ENCODE measurements at places on chromosomes 5 and 9. TPM values are rescaled to one million over a fixed set of nuclear protein-coding genes. Genes with fewer than 3 reads are reported as not detected.

GRCh38 chr5:168408561-168409305, 77.5 kb upstream of the RARS1 start:
- no peak for DNase-seq

LHX2 gene
- not detected for total RNA-seq

GRCh38 chr9:69573651-69574050, 98.5 kb downstream of the APBA1 start:
- DNase-seq, result no peak

SLC46A2 gene
- not detected for total RNA-seq

GRCh38 chr9:33186457-33187168, 19.5 kb upstream of the B4GALT1 start:
- DNase-seq, result peak; percentile 58

FBP2 gene
- total RNA-seq, result 0.95 TPM

GRCh38 chr9:83013867-83014605, 48.9 kb downstream of the RASEF start:
- no peak for DNase-seq

DNA sequence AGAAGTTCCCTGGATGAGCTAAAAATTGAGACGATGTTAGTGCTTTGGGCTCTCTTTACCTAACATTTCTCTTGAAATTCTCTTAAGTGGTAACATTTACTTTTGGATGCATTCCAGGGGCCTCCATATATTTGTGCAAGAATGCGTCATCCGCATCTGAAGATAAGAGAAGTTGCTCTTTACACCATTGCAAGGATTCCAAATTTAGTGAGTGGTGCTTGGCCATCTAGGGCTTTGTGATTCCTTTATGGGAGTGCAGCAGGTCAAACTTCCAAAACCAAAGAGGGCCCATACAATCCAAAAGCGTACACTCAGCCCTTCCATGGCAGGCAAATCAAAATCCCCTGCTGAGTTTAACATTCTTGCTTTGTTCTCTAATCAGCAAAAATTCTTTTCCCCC, 102.0 kb upstream of the DMAC1 start:
- no peak for DNase-seq

DNA sequence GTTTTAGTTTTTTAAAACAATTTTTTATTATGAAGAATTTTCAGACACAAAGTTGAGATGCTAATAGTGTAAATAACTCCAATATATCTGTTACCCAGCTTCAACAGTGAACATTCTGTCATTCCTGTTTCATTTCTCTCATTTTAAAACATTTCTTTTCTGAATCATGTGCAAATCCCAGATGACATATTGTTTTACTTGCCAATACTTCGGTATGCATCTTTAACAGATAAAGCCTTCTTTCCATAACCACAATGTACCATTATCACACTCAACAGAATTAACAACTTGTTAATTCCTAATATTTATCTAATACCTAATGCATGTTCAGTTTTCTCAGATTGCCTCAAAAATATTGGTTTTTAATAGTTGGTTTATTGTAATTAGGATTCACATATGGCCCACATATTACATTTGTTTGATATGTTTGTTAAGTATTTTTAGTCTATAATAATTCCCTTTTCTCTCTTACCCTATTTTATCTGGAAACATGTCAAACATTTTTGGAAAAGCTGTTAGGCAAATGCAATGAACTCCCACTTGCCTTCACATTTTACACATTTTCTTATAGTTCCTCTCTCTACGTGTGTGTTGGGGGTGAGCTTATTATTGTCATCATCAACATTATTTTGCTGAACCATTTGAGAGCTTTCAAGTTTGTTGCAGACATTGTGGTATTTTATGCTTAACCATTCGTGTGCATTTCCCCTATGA, 58.7 kb upstream of the ANKRD55 start:
- no peak for DNase-seq

- no peak for DNase-seq
Measured at GRCh38 chr9:10003047-10003446, 609.8 kb downstream of the PTPRD start.

SPINK4 gene
- not detected for total RNA-seq

- DNase-seq, result no peak
Measured at GRCh38 chr9:137619240-137620047, 639 bp downstream of the EHMT1 start.

- no peak for DNase-seq
Measured at GRCh38 chr9:37284636-37285035, 137.9 kb upstream of the GRHPR start.

DNA sequence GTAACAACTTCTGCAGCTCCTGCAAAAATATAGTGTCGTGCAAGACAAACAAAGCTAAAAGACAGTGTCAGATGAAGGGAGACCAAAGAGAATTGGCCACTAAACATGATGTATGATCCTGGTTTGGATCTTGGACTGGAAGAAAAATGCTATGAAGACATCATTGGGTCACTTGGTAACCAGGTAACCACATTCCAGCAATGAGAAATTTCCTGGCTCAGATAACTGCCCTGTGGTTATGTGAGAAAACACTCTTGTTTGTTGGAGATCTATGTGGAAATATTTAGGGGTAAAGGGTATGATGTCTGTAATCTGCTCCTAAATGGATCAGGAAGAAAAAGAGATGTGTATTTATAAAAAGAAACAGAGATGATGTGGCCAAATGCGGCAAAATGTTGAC, 45.5 kb upstream of the ANKRD33B start:
- DNase-seq, result no peak
